ENCODE measurements at places on chromosomes 1 and 21. TPM values are rescaled to one million over a fixed set of nuclear protein-coding genes. Genes with fewer than 3 reads are reported as not detected.

The PRELP gene
- under 0.01 TPM for total RNA-seq

The TMEM200B gene
- total RNA-seq, result not detected

The GPR153 gene
- total RNA-seq, result 0.54 TPM

The CFAP74 gene
- total RNA-seq, result not detected

The RAB7B gene
- 2.7 TPM for total RNA-seq

The USP48 gene
- 31.2 TPM for total RNA-seq

The PTPN7 gene
- total RNA-seq, result 167 TPM

The CD53 gene
- 313 TPM for total RNA-seq

The RNF223 gene
- total RNA-seq, result not detected

The KCNT2 gene
- total RNA-seq, result 0.27 TPM

The GSTM4 gene
- 12.1 TPM for total RNA-seq

The FAM151A gene
- total RNA-seq, result not detected

The DVL1 gene
- total RNA-seq, result 52.5 TPM

All from hematopoietic multipotent progenitor cell (in vitro differentiated cells).